Left hindlimb (tissue), 1 donor: ENCODE measurements at places on chromosomes 11 and 22.

DNA sequence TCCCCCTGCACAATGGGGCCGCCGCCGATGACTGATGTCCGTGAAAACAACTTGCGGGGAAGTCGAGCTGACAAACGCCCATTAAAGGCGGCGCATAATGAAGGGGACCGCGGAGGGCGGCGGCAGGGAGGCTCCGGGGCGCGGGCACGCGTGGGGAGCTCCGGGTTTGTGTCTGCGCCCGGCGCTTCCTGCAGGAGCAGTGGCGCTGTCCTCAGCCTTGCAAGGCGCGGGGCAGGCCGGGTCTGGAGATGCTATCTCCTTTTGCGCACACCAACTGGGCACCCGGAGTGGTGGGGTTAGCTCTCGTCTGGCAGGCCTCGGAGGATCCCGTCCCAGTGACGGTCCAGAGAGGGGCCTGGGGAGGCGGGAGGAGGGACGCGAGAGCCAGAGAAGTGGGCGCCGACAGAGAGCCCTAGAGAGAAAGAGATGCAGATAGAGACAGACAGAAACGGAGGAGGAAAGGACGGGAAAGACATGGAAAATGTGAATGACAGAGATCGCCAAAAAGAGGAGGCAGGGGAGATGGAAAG is 390 bp upstream of the FGF3 start:
- no peak for DNase-seq

DNA sequence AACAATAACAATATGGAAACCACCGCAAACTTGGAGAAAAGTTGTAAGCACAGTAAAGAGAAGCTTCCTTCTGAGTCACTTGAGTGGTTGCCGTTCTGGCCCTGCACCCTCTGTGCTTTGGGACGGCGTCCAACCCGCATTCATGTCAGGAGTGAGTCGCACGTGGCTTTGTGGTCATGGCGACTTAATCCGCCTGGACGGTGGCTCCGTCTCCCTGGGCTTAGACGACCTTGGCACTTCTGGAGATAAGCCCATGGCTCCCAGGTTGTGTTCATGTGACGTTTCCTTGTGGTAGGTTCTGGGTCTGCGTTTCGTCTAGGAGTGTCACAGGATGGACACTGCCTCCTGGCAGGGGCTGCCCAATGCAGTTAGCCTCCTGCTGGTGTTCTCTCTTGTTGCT is 40.5 kb downstream of the TPCN2 start:
- DNase-seq, result no peak

DNA sequence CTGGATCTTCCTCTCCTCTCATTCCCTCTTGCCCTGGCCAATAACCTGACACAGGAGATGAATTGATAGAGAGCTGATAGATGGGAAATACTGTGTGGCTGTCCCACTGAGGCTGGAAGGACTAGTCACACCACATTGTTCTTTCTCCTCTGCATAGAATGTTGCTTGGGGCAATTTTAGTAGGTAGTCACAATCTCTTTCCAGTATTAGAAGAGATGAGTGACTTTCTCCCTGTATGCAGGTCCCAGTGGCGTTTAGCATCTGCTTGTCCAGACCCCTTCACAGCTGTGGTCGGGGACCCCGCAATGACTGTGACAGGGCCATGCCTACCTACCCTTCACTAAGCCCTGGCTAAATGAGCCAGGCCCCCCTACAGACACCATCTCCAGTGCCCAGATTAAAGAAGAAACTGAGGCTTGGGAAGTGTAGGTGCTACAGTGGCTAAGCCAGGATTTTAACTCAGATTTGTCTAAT is 24.0 kb upstream of the P2RY2 start:
- DNase-seq, result no peak

GRCh38 chr11:113531083-113531482 is 55.9 kb upstream of the DRD2 start:
- no peak for DNase-seq

GRCh38 chr11:83998921-83999320 is 712.8 kb upstream of the CCDC90B start:
- no peak for DNase-seq

DNA sequence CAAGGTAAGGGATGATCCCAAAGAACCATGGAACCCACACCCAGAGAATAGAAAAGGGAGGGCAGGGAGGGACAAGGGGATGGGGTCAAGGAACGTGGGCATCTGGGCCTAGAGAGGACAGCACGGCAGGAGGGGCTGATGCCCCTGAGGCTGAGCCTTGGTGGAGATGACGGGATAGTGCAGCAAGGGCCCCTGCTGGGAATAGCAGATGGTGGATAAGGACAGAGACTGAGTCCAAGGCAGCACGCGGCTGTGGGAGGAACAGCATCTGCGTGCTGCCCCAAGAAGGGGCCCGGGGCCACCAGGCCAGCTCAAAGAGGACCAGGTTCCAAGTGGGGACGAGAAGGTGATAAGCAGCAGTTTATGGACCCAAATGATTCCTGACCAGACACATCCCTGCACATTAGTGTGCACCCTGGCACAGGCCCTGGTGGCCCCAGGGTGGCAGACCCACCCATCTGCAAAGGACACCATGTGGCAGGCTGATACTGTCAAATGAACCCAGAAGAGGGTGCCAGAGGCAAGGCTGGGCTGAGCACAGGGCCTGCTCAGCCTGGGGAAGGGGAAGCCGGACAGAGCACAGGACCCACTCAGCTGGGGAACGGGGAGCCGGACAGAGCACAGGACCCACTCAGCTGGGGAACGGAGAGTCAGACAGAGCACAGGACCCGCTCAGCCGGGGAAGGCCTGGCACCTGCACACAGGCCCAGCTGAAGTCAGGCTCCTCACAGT is 12.8 kb upstream of the TESMIN start:
- DNase-seq, result no peak

DNA sequence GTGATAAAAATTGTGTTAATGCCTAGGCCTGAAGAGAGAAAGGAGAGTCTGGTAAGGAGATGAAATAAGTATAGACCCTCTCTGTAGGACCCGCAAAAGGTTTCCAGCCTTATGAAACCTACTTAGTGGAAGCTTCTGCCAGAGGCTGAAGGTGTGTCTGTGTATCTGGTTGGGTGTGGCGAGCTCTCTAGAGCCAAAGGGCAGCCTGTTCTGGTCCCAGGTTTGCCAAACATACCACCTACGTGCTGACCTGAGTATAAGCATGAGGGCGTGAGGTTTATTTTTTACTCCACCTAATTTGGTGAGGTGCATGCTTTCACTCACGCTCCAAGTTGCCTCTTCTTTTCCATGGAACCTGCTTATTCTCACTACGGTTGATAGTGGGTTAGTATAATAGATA is 5.6 kb downstream of the CSTPP1 start:
- DNase-seq, result no peak
